NCI-H524 (cell line): ENCODE measurements at places on chromosomes 2 and 18.

DNA sequence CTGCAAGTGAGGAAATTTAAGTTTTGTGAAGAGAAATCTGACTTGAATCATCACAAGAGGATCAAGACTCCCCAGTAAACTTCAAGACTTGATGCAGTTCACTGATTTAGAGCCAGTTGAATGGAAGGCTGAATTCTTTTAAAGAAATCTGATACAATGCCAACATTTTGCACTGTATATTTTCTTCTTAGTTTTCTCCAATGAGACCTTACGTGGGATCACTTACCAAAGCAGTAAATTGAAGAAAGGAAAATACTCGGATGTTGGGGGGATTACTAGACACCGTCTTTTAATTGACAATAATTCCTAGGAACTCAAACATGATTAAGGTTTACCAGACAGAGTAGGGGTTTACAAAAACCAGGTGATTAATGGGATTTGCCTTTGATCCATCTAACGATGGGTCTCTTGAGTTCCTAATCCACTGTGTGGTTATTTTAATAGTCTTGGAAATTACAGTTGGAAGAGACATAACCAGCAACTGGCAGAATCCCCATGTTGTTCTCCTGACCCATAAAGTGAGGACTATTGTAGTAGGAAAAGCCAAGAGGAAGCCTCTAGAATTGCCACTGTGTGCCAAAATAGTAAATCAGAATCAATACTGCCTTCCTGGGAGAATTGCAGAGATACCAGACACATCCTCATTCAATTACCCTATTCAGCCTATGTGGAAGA is 354.5 kb downstream of the PID1 start:
- DNase-seq = peak; percentile 24

- DNase-seq = no peak
These were observed 35.4 kb downstream of the INSIG2 start for GRCh38 chr2:118123561-118124232.

DNA sequence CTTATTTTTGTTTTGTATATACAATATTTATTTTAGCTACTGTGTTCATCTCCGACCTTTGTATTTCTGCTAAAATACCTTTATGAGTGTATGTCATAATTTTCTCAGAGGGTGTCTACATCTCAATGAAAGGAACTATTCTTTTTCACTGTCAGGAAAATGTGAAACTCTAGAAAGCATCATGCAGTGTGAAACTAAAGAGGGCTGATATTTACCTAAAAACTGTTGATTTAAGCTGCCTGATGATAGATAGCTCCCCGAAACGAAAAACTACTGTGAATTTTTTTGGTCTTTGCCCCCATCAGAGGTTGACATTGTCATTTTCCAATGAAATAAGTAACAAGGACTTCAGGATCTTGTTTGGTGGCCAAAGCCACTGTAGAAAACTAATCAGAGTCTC is 38.8 kb downstream of the TMEM178A start:
- no peak for DNase-seq

- no peak for DNase-seq
These were observed 101.6 kb downstream of the INO80D start for GRCh38 chr2:205984381-205984780.

DNA sequence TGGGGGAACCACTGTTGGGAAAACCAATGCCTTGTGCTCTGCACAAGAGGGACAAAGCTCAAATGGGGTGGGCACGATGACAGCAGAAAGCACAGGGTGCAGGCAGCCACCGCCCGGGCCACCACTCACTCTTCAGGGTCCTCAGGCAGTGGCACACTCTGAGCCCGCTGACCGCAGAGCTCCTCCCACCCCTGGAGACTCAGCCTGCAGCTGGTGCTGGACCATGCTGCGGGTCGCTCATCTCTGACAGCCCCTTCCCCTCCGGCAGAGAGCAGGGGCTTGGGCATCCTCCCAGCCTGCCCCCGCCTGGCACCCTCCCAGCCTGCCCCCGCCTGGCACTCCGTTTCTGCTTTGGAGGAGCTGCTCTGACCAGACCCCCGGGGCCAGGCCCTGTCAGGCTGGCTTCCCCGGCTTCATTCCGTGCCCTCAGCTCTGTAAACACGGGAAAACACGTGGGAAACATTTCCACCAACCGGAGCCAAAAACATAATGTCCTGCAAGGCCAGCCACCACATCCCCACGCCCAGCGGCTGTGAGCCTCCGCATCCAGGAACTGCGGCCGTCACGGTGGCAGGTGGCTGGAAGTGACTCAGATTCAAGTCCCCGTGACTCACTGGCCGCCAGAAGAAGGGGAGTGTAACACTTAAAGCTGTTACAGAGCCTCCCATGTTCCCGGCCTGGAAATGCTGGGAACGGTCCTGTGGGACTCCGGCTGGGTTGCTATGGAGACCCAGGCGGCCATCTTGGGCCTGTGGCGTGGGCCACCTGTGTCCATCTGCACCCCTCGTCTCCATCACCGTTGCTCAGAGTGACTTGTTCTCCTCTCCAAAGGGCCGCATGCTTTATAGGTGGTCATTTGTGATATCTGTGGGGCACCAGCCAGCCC is 6.8 kb upstream of the SNED1 start:
- DNase-seq = peak; percentile 79

DNA sequence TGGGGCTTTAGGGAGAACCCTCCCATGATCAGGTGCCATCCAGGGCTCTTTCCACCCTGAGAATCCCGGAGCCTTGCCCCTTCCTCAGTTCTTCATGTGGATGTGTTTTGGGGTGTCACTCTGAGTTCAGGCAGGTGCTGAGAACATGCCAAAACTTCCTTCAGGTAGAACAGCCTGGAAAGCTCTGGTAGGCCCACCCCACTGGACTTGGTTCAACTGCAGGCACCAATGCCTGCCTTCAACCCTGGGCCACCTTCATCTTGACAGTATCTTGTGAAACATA is 85.8 kb downstream of the EPAS1 start:
- DNase-seq = no peak

- DNase-seq = peak; percentile 44
These were observed 388.1 kb upstream of the ACVR2A start for GRCh38 chr2:147456779-147457178.

- no peak for DNase-seq
These were observed 184.9 kb upstream of the PARD3B start for GRCh38 chr2:204360218-204361007.

DNA sequence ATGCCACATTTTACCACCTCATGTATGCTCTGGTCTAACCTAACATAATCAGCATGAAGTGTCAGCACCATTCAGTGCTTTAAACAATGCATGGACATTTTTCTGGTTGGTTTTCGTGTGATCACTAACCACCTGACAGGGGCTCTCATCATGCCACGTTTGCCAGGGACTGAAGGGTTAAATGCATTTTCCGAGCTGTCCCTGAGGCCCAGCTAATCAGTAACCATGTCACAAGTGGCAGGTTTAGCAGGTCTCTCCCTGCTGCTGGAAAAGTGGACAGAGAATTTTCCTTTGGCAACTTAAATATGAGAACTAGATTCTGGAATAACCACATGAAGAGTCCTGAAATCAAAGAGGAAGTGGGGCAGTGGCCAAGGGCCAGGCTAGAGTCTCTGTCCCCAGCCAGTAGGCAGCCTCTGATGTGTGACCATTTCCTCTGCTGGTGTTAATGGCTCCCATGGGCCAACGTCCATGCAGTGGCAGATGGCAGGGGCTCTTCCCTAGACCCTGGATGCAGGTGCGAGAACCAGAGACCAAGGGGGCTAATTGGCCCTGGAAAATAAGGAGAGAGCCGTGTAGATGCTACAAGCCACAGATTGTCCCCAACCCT is 69.5 kb downstream of the TPGS2 start:
- DNase-seq = no peak

DNA sequence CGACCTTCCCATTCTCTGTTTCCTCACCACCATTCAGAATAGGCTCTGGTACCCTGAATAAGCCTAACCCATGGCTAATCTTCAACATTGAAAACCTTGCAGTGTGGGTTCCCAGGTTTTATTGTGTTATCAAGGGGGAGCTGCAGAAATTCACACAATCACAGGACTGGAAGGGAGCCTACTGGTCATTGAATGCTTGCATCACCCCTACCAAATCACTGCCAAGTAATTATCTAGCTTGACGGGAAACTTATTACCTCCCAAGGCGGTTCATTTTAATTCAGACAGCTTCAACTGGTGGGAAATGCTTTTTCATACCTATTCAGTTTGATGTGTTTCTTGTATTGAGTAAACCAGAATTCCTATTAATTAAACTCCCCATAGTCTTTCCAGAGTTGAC is 33.6 kb upstream of the EFEMP1 start:
- no peak for DNase-seq

DNA sequence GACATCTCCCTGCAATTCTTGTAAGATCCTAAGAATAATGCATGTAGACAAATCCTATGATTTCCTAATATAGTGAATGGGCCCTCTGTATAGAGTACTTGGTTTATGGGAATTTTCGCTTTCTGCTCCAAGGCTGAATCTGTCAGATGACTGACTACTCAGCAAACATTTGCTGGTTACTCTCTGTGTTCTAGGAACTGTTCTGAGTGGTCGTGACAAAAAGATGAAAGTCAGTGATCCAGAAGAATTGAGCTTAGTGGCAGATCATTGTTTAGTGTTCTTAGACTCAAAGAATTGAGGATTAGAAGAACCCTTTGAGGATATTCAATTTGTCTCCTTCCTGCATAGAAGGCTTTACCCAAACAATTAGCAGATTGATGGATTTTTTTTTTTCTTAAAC is 10.0 kb downstream of the XRCC5 start:
- no peak for DNase-seq

DNA sequence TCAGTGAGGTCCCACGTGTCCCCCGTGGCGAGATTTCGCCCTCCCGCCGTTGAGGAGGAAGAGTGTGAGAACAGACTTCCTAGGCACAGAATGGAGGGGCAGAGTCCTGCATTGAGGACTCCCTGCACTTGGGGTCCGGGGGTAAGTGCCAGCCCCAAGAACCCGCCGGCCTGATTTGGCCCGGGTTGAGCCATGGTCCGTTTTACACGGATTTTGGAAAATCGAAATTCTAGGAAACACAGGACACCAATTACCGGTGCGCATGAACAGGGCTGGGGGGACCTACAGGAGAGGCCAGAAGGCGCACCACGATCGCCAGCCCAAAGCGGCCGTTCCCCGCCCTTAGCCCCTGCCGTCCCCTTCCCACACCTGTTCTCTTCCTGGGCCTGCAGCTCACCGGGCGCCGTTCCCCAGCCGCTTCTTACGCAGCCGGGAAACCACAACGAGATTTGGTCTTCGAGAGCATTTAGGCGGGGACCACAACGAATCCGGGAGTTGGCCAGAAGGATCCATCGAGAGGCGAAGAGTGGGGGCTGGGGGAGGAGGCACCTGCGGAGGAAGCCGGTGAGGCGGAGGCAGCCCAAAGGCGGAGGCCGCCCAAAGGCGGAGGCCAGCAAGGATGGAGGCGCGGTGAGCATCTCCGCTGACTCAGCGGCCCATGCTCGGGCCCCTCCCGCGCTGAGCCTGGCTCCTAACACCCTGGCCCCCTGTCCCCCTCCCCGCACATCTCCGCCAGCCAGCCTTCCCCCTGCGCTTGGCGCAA is 464 bp upstream of the TLX2 start:
- peak; percentile 49 for DNase-seq

DNA sequence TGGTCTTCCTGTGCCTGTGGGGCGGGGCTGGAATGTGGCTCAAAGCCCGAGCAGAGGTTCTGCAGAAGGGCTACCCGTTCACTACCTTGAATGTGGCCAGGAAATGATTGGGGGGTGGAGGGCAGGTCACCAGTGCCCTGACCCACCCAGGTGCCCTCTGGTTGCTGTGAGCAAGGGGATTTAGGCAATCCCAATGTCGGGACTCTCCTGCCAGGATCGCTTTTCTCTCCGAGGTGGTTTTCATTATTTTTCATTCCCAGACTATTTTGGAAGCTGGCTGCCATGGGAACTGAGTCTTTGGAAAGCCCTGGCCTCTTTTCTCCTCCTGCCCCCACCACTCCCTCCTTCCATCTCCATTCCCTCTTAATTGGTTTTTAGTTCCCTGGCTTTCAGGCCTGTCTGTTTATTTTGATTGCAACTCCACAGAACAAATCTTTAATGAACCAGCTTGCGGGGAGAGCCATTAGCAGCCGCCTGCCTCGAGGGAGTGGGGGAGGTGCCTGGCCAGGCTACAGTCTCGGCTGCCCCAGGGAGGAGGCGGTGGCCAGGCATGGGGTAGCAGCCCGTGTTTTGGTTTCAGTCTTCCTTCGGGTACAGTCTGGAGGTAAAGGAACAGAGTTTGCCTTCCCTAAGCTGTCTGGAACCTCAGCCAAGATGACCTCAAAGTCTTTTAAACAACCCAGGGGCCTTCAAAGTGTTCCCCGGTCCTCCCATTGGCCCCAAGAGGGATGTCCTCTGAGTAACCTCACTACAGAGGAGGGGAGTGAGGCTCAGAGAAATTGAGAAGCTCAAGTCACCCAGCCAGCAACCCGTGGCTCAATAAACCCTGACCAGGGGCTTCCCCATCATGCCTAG is 114.4 kb upstream of the HAAO start:
- no peak for DNase-seq

- DNase-seq = no peak
These were observed 337.4 kb upstream of the PIK3C3 start for GRCh38 chr18:41617647-41618046.

DNA sequence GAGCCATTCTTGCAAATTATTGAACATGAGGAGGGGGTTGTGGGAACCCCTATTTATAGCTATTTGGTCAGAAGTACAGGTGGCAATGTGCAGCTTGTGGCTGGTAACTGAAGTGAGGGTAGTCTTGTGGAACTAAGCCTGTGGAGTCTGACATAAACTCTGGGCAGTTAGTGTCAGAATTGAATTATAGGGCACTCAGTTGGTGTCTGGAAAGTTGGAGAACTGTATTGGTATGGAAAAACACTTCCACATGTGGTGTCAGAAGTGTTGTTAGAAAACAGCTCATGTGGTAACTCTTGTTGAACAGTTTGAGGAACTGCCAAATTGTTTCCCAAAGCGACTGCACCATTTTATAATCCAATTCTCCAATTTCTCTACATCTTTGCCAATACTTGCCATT is 7.5 kb downstream of the RALBP1 start:
- DNase-seq = no peak

- DNase-seq = no peak
These were observed 123.3 kb upstream of the TMEM200C start for GRCh38 chr18:6018671-6019070.

DNA sequence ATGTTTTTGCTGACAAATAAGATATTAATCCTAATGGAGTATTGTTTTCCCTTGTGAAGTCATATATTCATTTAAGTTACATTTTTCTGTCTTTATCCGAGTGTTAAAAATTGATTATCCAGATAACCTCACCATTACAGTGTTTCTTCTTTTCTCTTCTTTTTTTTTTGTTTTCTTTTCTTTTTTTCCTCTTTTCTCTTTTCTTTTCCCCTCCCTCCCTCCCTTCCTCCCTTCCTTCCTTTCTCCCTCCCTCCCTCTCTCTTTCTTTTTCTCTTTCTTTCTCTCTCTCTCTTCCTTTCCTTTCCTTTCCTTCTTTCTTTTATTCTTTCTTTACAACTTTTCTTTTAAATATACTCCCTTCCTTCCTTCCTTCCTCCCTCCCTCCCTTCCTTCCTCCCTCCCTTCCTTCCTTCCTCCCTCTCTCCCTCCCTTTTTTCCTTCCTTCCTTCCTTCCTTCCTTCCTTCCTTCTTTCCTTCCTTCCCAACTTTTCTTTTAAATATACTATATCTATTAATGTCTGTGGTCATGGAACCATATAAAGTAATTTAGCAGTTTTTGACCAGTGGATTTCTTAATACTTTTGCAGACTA is 40.9 kb downstream of the UBE2E3 start:
- DNase-seq = no peak
